ENCODE measurements at places on chromosomes 3 and 15. TPM values are rescaled to one million over a fixed set of nuclear protein-coding genes. Genes with fewer than 3 reads are reported as not detected.

DNA sequence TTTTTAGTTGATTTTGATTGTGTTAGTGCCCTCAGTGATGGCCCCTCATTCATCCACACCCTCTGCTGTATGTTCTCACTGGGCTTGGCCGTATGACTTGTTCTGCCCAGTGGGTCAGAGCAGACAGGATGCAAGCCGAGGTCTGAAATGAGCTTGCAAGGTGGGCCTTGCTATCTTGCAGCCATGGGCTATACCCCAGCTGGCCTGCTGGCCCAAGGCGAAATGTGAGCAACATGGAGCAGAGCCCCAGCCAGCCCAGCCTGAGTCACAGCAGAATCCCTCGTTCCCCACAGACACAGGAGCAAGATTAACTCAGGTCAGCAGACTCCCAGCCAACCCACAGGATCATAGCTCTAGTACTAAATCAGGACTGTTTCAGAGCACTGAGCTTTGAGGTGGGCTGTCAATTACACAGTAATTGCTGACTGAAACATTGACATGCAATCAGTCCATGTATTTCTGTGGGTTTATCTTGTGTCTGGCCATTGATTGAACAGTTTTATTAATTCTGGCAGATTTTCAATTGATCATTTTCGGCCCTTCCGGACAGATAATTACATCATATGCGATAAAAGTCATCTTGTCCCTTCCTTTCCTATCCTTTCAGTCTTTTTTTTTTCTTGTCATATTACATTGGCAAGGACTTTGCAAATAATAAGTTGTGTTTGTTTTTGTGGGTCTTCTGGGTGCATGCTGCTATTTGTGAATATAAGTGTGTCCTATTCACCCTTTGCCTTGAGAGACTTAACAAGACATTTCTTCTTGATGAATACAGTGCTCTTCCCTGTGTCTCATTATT is 27.1 kb downstream of the KLF15 start:
- DNase-seq = no peak
- H3K36me3 ChIP-seq = no peaks in the 10 kb centered on the region
- peaks cover 4% of the 10 kb centered on the region for H3K27me3 ChIP-seq
- no peak overlapping the region for H3K27ac ChIP-seq
- no peak overlapping the region for H3K4me3 ChIP-seq

GRCh38 chr15:92840149-92840548 is 60.0 kb upstream of the CHD2 start:
- peak overlapping the region; percentile 63 for H3K27ac ChIP-seq
- H3K36me3 ChIP-seq = no peaks in the 10 kb centered on the region
- no peak for DNase-seq
- no peak overlapping the region for H3K4me3 ChIP-seq
- no peaks in the 10 kb centered on the region for H3K27me3 ChIP-seq

- no peak overlapping the region for H3K4me3 ChIP-seq
- H3K27ac ChIP-seq = no peak overlapping the region
- H3K36me3 ChIP-seq = no peaks in the 10 kb centered on the region
- H3K27me3 ChIP-seq = peaks cover 22% of the 10 kb centered on the region
- peaks cover 4% of the 10 kb centered on the region for H3K4me1 ChIP-seq
Observed at GRCh38 chr3:189952272-189952671, 168.4 kb downstream of the P3H2 start.

DNA sequence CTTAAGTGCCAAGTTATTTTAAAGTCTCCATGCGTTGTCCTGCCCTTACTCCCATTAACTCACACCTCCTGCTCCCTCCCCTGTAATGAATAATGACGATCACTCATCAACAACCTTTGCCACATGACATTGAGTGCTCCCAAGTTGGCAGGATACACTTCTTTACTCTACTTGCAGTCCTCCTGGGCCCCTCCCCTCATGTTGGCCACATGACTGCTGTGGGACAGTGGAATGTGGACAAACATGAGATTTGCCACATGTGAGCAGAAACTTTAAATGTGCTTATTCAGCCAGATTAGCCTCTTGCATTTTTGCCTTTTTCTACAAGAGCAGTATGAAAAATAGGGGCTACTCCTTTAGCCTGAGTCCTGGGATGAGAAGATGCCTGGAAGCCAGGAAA is 167.9 kb downstream of the DCLK3 start:
- no peaks in the 10 kb centered on the region for H3K4me1 ChIP-seq
- no peak overlapping the region for H3K4me3 ChIP-seq
- no peak overlapping the region for H3K27ac ChIP-seq
- H3K27me3 ChIP-seq = no peaks in the 10 kb centered on the region
- DNase-seq = no peak

GRCh38 chr3:187725653-187726370 is 19.5 kb downstream of the BCL6 start:
- no peak overlapping the region for H3K27ac ChIP-seq
- no peak for DNase-seq
- no peak overlapping the region for H3K4me3 ChIP-seq
- H3K4me1 ChIP-seq = no peaks in the 10 kb centered on the region
- H3K36me3 ChIP-seq = peaks cover 3% of the 10 kb centered on the region

GRCh38 chr3:192433704-192434103 is 293.6 kb downstream of the FGF12 start:
- no peaks in the 10 kb centered on the region for H3K4me1 ChIP-seq
- peaks cover 4% of the 10 kb centered on the region for H3K27me3 ChIP-seq
- no peaks in the 10 kb centered on the region for H3K36me3 ChIP-seq

GRCh38 chr15:47803767-47804166 is 86.5 kb downstream of the SEMA6D start:
- no peak for DNase-seq
- H3K27ac ChIP-seq = no peak overlapping the region
- no peaks in the 10 kb centered on the region for H3K27me3 ChIP-seq
- H3K4me1 ChIP-seq = no peaks in the 10 kb centered on the region
- H3K36me3 ChIP-seq = no peaks in the 10 kb centered on the region

DNA sequence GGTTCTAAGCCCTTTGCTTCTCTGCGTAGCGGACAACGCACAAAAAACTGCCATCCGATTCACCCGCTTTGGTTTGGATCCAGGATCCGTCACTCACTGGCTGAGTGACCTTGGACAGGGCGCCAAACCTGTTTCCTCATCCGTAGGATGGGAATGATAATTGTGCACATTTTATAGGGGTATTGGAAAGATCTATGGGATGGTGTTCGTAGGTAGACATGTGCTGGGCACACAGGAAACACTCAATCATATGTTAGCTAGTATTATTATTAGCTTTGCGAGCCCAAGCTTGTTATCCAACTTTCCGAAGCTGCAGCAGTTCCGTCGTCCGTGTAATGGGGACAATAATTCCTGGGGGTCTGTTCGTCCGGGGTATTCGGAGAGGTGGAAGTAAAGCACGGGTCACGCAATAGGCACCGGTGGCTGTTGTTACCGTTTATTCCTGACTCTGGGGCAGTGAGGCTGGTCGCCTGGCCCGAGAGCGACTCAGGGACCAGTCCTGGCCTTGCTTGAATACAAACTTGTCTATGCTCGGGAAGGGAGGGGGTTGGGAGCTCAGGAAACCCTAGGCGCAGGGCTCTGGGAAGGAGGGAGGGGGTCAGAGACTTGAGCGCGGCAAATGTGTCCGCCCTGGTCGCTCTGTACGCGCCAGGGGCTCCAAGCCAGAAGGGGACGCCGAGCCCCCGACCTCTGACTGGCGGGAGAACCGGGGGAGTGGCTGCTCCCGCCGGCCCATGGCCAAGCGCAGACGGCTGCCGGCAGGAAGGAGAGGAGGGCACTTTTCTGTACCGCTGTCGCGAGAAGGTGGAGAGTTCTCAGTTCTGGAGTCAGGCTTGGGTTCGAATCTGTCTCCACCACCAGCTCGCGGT is 1.3 kb downstream of the SPSB4 start:
- H3K4me1 ChIP-seq = peaks cover 12% of the 10 kb centered on the region
- DNase-seq = no peak
- H3K4me3 ChIP-seq = peak overlapping the region; percentile 3
- no peaks in the 10 kb centered on the region for H3K36me3 ChIP-seq
- peaks cover 68% of the 10 kb centered on the region for H3K27me3 ChIP-seq

- no peak for DNase-seq
- no peak overlapping the region for H3K4me3 ChIP-seq
- H3K27ac ChIP-seq = no peak overlapping the region
- H3K27me3 ChIP-seq = no peaks in the 10 kb centered on the region
- H3K4me1 ChIP-seq = no peaks in the 10 kb centered on the region
Observed at GRCh38 chr3:174268586-174268985, 590.5 kb upstream of the NAALADL2 start.

- no peaks in the 10 kb centered on the region for H3K4me1 ChIP-seq
- no peaks in the 10 kb centered on the region for H3K36me3 ChIP-seq
- no peak overlapping the region for H3K27ac ChIP-seq
- H3K27me3 ChIP-seq = no peaks in the 10 kb centered on the region
- H3K4me3 ChIP-seq = no peak overlapping the region
Observed at GRCh38 chr3:71244826-71245488, 338.6 kb downstream of the FOXP1 start.

The EIF4G1 gene
- 471 TPM for total RNA-seq

The LSAMP gene
- total RNA-seq = not detected

Measured in activated CD8-positive, alpha-beta memory T cell treated with anti-CD3 and anti-CD28 coated beads, Interleukin-2, amount 10 ng/mL, durations not matched to agents 7 days and 5 days (primary cell).